ENCODE measurements at places on chromosomes 5 and 9. TPM values are rescaled to one million over a fixed set of nuclear protein-coding genes. Genes with fewer than 3 reads are reported as not detected.
A peak's percentile ranks its signal among the peaks of the same experiment; 100 is the strongest.

- no peak for DNase-seq
- H3K27ac ChIP-seq, result no peak overlapping the region
- H3K36me3 ChIP-seq, result no peaks in the 10 kb centered on the region
- no peaks in the 10 kb centered on the region for H3K4me1 ChIP-seq
Observed at GRCh38 chr5:1202026-1202797, 817 bp downstream of the SLC6A19 start.

- no peak overlapping the region for H3K27ac ChIP-seq
- H3K27me3 ChIP-seq, result peaks cover 5% of the 10 kb centered on the region
- H3K36me3 ChIP-seq, result no peaks in the 10 kb centered on the region
- no peak for DNase-seq
- H3K4me1 ChIP-seq, result no peaks in the 10 kb centered on the region
- H3K4me3 ChIP-seq, result no peak overlapping the region
Observed at GRCh38 chr9:36721846-36722588, 149.3 kb downstream of the MELK start.

GRCh38 chr5:52898961-52899680, 90.0 kb upstream of the ITGA2 start:
- no peaks in the 10 kb centered on the region for H3K27me3 ChIP-seq
- peaks cover 3% of the 10 kb centered on the region for H3K4me1 ChIP-seq
- H3K36me3 ChIP-seq, result peaks cover 25% of the 10 kb centered on the region
- no peak for DNase-seq
- H3K27ac ChIP-seq, result no peak overlapping the region
- H3K4me3 ChIP-seq, result no peak overlapping the region

DNA sequence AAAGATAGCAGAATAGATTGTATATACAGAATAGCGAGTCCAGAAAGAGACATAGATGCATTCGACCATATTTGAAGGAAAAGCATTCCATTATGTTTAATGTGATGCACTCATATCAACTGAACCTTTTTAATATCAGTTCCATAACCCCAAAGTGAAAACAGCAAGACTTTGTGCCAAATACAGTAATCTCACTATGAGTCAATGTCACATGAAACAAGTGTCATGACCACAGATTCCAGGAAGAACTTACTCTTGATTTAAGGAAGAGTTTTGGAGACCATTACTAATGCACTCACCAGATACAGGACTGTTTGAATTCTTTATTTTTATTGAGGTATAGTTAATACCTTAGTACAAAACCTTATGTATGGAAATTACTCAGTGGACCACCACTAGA, 220.5 kb downstream of the SH3GL2 start:
- no peak overlapping the region for H3K27ac ChIP-seq
- no peaks in the 10 kb centered on the region for H3K27me3 ChIP-seq
- H3K4me3 ChIP-seq, result no peak overlapping the region
- H3K4me1 ChIP-seq, result peaks cover 3% of the 10 kb centered on the region
- H3K36me3 ChIP-seq, result no peaks in the 10 kb centered on the region

- peak; percentile 52 for DNase-seq
- H3K36me3 ChIP-seq, result peaks cover 5% of the 10 kb centered on the region
Observed at GRCh38 chr9:92947268-92948037, at the start of gene FGD3. FGD3 (plus strand) TSS chr9:92947523; CDS start chr9:92976257, 28,734 bp downstream.

DNA sequence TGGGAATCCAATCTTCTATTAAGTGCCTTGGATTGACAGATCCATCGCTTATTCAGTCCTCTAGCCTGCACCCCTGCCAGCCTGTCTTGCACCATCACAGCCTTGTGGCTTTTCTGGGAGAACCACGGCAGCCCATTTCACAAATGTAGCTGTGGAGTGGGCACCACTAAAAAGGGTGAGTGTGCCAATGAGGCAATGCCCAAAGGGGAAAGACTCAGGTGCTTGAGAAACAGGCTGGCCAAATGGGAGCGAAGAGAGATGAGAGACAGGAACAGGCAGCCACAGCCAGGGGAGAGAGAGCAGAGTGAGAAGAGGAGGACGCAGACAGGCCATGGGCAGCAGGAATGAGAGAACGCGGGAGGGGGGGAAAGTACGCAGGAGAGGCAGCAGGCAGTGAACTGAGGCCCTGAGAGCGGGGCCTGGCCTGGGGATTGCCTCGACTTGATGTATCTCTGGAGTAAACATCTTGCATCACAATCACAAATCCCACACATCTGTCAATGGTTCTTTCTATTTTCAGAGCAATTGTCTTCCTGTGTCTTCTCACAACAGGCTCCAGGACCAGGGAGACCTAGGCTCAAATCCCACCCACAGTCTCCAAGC, 173.1 kb downstream of the SYK start:
- peaks cover 6% of the 10 kb centered on the region for H3K27me3 ChIP-seq
- H3K4me1 ChIP-seq, result no peaks in the 10 kb centered on the region
- no peak overlapping the region for H3K4me3 ChIP-seq
- DNase-seq, result no peak

DNA sequence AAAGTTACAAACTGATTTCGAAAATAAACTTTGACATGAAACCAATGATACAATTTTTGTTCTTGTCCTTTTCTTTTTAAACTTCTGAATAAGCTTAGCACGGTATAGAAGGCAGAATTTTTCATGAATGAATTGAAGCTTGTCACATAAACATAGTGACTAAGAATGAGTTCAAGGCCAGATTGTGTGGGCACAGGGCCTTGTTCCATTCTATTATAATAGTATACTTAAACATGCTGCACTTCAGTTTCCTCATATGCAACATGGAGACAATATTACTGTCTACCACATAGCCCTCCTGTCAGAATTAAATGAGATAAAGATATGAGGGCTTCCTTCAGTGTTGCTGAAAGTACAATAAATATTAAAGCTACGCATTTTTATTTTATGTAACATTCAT, 204.2 kb upstream of the HAPLN1 start:
- DNase-seq, result no peak
- no peaks in the 10 kb centered on the region for H3K36me3 ChIP-seq

GRCh38 chr5:15566789-15567188, 66.8 kb downstream of the FBXL7 start:
- H3K4me1 ChIP-seq, result no peaks in the 10 kb centered on the region
- H3K36me3 ChIP-seq, result no peaks in the 10 kb centered on the region

DNA sequence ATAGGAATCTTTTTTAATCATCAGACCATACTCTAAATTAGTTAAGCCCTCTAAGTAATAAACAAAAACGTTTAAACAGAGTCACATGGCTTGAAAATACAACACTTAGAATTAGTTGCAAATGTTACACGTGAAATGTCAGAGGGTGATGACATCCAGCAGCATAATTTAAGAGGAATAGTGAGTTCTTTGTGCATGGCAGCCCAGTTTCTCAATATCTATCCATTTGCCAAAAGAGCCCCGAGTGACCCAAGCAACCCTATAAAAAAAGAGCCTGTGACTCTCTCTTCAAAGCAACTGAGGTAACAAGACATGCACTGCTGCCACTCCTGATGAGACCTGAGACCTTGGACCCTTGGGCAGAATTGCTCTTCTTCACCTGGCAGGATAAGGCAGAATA, 96.9 kb upstream of the RASA1 start:
- H3K4me1 ChIP-seq, result peaks cover 6% of the 10 kb centered on the region
- DNase-seq, result no peak
- H3K27ac ChIP-seq, result no peak overlapping the region
- H3K27me3 ChIP-seq, result no peaks in the 10 kb centered on the region

DND1 gene
- total RNA-seq, result 4.1 TPM

SOX30 gene
- total RNA-seq, result 0.11 TPM

SLC31A2 gene
- total RNA-seq, result 2.7 TPM

SPAAR gene
- total RNA-seq, result not detected

FRMPD1 gene
- total RNA-seq, result not detected

NMUR2 gene
- total RNA-seq, result not detected

STPG3 gene
- not detected for total RNA-seq

C5orf58 gene
- total RNA-seq, result not detected

SPATA31E1 gene
- total RNA-seq, result not detected

PKD2L2 gene
- not detected for total RNA-seq

Measured in activated CD8-positive, alpha-beta T cell treated with anti-CD3 and anti-CD28 coated beads, Interleukin-2, amount 10 ng/mL, durations not matched to agents 7 days and 5 days (primary cell).